Breast epithelium (tissue), 4 donors: ENCODE measurements at places on chromosomes 1 and 21.

GRCh38 chr1:5267603-5268235 is 613.3 kb downstream of the AJAP1 start:
- no peak for DNase-seq

DNA sequence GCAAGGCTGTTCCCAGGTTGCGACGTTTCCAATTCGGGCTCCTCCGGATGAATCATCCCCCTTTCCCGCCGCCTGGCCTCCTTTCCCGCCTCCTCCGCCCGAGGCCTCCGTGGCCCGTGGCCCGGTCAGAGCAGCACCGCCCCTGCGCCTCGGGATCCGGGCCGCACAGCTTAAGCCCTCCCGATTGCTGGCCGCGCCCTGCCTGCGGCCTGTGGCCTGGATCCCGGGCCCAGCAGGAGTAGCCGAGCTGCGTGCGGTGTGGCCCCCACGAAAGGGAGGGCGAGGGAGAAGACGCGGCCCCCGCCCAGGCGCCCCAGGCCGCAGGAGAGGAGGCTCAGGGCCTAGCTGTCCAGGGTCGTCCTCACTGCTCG is 1.0 kb downstream of the TMEM200B start:
- no peak for DNase-seq

GRCh38 chr21:34733852-34734251 is 65.1 kb downstream of the CLIC6 start:
- no peak for DNase-seq

GRCh38 chr1:18100491-18101063 is 7.0 kb upstream of the IGSF21 start:
- DNase-seq = peak; percentile 38

GRCh38 chr1:29162025-29162424 is 19.7 kb downstream of the SRSF4 start:
- no peak for DNase-seq

DNA sequence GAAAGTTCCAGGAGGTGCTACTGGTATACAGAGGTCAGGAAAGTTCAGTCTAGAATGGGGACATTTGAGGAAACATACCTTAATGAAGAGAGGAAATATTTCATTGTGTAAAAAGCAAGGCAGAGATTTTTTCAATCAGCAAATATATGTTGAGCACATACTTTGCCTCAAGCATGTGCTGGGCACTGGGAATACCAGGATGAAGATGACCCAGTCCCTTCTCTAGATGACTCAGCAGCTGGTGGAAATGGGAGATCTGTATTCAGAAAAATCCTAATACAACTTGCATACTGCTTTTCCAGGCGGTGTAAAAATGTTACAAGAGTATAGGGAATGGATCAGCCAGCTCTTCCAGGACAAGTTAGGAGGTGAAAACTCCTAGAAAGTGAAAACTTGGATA is 229.3 kb downstream of the FGGY start:
- DNase-seq = no peak

DNA sequence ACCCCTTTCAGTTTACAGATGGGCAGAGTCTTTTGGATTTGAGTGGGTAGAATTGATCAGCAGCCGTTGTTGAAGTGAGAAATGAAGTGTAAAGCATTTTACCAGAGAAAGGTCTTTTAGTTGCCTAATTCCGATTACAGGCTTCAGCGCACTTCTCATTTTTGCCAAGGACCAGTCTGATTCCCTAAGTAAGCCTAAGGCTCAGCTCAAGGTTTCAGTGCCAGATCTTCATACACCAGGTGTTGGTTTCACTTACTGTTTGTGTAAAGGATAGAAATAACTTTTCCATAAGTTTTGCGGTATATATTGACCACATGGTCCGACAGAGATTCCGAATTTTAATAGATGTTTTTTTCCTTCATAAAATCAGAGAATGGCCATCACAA is 83.9 kb upstream of the BMP8A start:
- no peak for DNase-seq

DNA sequence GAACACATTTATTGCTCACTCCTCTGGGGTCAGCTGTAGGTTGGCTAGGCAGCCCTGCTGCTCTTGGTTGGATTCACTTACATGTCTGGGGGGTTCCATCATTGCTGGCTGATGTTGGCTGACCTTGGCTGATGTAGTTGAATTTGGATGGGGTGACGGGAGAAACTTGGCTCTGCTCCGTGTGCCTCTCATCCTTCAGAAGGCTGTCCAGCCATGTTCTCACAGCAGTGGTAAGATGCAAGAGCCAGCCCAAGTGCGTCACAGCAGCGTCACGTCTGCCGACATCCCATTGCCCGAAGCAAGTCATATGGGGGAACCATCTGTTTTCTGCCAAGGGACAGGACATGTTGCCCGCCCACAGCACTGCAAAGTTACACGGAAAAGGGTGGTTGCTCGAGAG is 613.5 kb downstream of the MATN1 start:
- no peak for DNase-seq

- DNase-seq = no peak
Observed at GRCh38 chr1:207742850-207743555, 8.9 kb upstream of the CD46 start.

DNA sequence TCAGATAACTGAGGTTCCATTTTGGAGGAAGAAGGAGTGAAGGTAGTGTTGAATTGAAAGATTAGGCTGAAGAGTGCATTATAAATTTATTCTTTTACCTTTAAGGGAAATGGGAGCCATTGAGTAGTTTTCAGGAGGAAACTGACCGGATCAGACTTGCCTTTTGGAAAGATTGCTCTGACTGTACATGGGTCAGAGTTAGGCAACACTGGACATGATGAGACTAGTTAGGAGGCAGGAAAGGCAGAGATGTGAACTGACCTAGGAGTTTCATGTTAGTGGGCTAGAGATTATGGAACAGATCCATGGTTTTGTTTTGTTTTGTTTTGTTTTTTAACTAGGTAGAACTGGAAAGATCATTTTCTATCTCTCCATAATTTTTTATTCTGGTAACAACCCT is 78.2 kb downstream of the SNX7 start:
- DNase-seq = no peak

DNA sequence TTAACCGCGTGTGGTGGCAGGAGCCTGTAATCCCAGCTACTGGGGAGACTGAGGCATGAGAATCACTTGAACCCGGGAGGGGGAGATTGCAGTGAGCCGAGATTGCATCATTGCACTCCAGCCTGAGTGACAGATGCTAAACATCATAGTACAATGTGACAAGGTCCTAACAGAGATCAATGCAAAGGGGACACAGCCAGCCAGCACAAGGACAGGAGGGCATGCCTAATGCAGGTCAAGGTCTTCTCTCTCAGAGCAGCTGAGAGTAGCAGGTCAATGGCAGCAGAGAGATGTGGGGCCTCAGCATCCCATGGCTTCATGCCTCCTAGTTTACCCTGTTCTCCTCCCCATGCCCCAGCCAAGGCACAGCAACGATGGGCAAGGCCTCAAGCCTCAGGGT is 3.0 kb upstream of the SMIM11 start:
- DNase-seq = no peak

GRCh38 chr1:66438501-66438900 is 95.5 kb upstream of the SGIP1 start:
- DNase-seq = no peak

DNA sequence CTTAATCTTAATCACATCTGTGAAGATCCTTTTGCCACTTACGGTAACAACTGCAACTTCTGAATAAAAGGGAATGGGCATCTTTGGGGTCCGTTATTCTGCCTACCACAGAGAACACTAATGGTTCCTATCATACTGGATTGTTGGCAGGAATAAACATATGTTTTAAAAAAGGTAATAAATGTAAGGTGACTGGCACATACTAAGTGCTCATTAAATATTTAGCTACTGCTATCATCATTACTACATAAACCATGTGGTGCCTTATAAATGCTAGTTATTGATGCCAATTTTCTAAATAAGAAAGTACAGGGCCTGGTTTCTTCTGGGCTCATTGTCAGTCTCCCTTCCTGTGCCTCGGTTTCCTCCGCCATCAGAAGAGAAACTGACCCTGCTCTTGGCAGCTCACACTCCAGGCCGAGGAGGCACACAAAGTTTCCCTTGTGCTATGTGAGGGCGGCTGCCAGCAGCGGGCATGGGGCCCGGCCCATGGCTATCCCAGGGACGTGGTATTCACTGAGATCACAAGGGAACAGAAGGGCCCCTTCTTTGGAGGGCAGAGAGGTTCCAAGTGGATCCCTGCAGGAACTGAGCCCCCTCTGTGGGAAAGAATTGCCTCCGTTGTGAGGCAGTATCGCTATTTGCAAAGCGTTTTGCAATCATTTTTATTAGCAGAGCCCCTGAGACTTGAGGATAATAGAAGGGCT is 26.2 kb downstream of the NAV1 start:
- DNase-seq = peak; percentile 74

GRCh38 chr1:83883979-83884378 is 115.0 kb downstream of the TTLL7 start:
- DNase-seq = no peak

- no peak for DNase-seq
Observed at GRCh38 chr21:42704861-42705260, 51.4 kb downstream of the PDE9A start.

GRCh38 chr1:60696512-60696911 is 385.8 kb upstream of the NFIA start:
- DNase-seq = no peak
